ENCODE measurements at places on chromosomes 7 and 10.

DNA sequence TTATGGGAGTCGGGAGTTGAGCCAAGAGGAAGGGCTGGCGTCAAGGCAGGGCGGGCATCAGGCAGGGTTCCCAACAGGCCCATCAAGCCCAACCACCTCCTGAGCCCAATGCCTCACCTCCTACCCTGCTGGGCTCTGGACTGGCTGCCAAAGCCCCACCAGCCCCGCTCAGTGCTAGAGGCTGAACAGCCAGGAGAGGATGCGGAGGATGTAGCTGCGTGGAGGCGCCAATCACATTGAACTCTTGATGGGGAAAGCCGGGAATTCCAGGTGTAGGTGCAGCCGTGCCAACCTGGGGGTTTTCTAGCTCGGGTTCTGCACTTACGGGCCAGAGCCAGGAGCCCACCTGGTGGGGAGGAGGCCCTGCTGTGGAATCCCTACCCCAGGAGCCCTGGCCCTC is 12.9 kb downstream of the ATP5MF start:
- DNase-seq: no peak

DNA sequence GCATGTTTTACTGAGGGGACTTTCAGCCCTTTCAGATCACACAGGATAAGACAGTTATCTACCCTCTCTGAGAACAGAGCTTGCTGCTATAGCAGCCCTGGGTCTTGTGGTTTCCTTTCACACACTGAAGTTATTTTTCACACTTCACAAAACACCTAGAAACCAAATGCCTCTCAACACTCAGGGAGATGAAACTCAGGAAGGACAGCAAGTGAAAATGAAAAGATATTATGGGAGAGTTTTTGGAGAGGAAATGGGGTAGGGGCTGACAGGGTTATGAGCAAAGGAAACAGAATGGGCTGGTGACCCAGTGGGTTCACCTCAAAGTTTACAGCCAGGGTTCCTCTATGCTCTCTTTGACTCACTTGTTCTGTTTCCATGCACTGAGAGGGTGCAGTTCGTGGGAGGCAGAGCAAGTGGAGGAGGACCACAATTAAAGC is 17.0 kb upstream of the GIMAP2 start:
- peak; percentile 64 for DNase-seq

DNA sequence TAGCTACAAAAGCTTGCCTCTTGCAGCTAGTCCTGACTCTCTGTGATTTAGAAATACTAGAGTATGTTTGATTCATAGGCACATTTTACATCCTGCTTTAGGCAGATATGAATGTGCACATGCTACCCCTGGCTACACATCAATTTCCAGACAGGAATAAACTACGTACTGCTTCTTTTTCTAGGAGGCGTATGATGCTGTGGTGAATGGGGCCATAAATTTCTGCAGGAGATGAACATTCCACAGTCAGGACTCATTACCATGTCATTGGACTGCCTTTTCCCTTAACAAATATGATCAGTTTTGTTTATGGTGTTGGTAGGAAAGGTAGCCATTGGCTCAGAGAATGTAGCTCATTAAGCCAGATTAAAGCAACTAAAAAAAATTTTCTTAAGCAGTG is 50.1 kb upstream of the IFRD1 start:
- no peak for DNase-seq

DNA sequence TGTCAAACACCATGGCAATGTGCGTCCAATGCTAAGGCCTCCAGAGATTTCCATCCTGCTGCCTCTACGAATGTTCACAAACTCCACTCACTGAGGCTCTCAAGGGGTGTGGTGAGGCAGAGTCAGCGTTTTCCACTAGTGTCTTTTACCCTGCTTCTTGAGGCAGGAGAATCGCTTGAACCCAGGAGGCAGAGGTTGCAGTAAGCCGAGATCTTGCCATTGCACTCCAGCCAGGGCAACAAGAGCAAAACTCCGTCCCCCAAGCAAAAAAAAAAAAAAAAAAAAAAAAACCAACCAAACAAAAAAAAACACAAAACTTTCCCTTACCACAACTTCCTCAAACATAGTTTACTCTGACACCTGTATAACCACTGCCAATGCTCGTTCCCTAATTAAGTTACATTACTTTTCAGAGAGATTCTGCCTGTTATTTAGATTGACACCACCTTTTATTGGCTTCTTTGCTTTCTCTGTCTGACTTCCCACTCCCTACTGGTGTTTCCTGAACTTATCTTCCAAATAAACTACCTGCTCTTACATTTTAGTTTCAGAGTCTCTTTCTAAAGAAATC is 102.1 kb upstream of the ZNF746 start:
- no peak for DNase-seq

GRCh38 chr10:63576501-63576900 is 55.3 kb downstream of the REEP3 start:
- DNase-seq: no peak

- no peak for DNase-seq
These were observed 65.6 kb downstream of the PTEN start for GRCh38 chr10:87928996-87929395.

GRCh38 chr10:129960481-129961156 is 3.5 kb downstream of the EBF3 start:
- DNase-seq: no peak

GRCh38 chr7:26815426-26815825 is 49.0 kb downstream of the SKAP2 start:
- DNase-seq: no peak

DNA sequence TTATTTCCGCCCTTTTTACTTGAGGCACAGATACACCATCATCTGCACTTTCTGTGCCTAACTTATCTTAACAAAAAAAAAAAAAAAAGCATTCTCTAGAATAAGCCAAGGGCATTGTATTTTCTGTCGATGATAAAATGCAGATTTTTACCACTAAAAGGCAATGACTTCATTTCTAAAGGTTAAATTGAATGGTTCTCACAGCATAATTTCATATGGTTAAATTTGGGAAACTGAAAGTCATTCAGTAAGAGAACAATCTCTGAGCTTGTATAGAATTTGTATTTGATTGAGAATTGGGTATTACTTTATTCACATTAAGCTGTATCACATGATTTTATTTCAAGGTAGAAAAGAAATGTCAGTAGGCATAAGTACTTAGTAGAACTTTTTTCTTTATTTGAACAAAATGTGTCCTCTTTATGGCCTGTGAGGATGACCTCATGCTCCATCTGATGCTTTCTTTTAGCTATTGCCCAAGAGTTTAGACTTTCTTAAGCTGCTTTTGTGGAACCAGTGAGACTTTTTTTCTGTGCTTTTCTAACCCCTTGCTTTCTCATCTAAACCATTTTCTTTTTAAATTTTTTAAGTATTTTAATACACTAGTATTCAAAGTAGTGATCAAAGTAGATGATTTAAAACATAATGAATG is 110.3 kb downstream of the LRRC4 start:
- DNase-seq: no peak

DNA sequence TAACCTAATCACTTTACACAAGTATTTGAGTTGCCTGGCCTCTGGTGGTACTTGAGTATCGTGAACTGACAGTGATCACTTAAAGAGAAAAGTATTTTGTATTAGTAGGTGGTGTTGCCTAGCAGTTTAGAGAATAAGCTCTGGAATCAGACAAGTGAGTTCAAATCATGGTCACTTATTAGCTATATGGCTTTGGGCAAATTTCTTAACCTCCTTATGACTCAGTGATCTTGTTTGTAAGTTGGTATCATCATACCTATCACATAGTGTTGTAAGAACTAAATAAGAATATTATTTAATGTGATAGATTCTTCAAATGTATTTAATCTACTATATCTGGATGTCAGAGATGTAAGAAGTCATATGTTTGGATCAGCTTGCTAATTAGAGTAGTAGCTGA is 163.8 kb downstream of the RNF133 start:
- DNase-seq: no peak

DNA sequence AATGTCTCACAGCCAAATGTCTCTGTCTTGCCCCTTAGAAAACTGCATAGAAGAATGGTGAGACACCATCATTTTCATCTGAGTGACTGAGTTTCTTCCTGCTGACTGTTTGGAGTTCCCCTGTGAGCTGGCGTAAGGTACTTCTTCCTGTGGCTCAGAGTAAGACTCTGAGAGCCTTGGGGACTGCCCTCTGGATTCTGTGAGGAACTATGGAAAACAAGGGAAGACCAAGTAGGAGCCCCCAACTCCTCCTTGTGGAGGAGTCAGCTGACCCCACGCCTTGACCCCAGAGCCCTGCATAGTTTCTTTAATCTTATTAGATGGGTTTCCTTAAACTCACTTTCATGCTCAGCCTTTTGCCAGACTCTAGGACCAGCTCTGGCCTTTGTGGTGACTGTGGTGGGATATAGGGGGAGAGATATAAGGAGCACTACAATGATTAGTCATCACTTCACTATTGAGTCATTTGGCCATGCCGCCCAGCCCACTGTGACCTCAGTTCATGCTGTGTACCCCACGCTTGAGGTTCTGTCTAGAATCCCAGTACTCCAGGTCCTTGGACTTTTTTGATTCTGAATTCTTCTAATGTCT is 51.8 kb upstream of the FAM133B start:
- DNase-seq: peak; percentile 71

DNA sequence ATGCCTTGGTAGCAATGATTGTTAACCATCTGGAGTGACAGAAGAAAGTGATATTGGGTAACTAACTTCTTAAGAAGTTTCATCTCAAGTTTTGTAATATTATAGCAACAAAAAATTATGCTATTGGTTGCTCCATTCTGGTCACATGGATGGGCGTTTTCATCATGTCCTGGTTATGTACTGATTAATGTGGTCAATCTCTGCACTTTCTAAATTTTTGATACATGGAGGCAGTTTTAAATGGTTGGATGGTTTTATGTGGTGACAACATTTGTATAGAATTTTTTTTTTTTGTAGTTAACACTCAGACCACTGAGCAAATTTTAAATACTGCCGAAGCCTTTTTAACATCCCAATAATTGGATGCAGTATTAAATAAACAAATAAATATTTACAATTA is 55.2 kb upstream of the CCAR1 start:
- DNase-seq: no peak

GRCh38 chr7:138519061-138519798 is 59.2 kb downstream of the TRIM24 start:
- DNase-seq: no peak

GRCh38 chr7:117062300-117062699 is 109.0 kb downstream of the ST7 start:
- DNase-seq: no peak

GRCh38 chr7:2336626-2337299 is 17.9 kb upstream of the EIF3B start:
- DNase-seq: no peak

DNA sequence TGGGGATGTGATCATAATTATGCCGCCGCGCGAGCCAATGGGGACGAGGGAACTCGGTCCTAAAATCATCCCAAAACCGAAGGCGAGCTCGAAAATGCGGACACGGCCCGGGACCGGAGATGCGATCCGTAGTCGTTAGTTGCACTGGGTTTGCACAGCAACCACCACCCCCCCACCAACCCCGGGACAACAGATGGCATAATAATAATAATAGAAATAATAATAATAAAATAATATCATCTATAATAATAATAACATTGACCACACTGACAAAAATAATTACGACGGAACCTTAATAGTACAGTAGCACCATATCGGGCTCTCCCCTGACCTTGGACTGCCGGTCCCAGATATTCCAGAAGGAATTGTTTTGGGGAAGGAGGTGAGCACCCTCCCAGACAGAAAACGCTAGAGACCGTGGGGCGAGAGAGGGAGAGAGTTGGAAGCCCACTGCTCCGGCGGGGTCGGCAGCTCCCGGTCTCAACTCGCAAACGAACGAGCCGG is 1.1 kb upstream of the EMX2 start:
- DNase-seq: no peak

- DNase-seq: no peak
These were observed 320.4 kb downstream of the GLRX3 start for GRCh38 chr10:130456616-130457015.

- DNase-seq: no peak
These were observed 84.4 kb downstream of the KLF6 start for GRCh38 chr10:3700531-3701076.

GRCh38 chr10:119225083-119225658 is 17.8 kb downstream of the GRK5 start:
- no peak for DNase-seq

- no peak for DNase-seq
These were observed 172.5 kb upstream of the CELF2 start for GRCh38 chr10:10845185-10845584.

DNA sequence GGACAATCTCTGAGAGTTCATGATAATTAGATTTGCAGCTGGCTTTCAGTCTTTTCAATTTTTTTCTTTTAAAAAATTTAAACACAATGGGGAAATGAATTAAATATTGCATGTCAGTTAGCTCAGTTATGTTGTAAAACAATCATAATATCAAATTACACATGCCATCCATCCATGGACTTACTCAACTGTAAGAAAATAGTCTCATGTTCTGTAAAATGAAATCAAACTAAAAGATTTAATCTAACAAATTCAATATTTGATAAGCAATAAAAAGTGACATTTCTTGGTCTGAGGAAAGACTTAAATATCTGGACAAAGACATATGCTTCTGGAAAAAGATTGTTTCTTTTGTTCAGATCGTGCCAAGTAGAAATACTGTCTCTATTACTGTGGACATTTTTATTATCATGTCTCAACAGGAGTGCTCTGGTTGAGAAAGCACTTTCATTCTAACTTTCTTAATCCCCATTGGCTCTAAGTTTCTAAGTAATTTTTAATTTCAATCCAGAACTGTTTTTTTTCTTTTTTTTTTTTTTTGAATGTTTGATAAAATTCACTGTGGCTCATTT is 179.2 kb upstream of the FAM3C start:
- no peak for DNase-seq

- no peak for DNase-seq
These were observed 26.4 kb downstream of the BMPR1A start for GRCh38 chr10:86782701-86783418.

DNA sequence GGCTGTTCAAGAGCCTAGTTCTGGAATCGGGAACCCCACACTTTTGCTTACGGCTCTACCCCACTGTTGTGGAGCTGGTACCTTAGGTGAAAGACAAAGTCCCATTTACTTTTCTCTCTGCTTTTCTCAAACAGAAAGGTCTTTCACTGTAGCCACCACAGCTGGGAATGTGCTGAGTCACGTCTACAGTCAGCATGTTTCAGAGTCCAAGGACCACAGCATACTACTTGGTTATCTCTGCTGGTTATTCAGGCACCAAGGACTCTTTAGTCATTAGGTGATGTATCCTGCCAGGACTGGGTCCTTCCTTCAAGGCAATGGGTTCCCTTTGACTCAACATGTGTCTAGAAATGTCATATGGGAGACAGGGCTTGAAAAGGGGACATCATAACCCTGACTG is 266.8 kb upstream of the STEAP1 start:
- DNase-seq: no peak

DNA sequence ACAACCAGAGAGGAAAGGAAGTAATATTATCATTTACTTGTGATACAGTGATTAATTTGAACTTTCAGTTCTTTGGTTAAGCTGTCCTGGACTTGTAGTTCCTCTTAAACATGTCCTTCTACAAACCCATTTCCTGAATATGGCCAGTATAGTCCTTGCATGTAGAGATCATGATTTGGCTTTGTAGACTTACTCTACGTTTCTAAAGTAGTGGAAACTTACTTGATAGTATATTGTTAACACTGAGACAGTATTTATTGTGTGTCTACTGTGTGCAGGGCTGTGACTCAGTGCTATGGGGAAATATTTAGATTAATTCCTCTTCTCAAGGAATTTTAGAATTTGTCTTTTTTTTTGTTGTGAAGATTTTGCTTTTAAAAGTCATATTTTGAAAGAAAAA is 109.5 kb downstream of the NRF1 start:
- DNase-seq: no peak
